ENCODE measurements at places on chromosomes 3 and 15.

- DNase-seq = no peak
Observed at GRCh38 chr15:70789213-70789612, 25.9 kb upstream of the UACA start.

- DNase-seq = no peak
Observed at GRCh38 chr3:191531434-191531972, 70.5 kb downstream of the PYDC2 start.

- DNase-seq = no peak
Observed at GRCh38 chr3:144112437-144112836, 140.8 kb downstream of the DIPK2A start.

GRCh38 chr15:29398907-29399306 is 129.3 kb upstream of the NSMCE3 start:
- no peak for DNase-seq

GRCh38 chr15:48645558-48646330 is at the start of gene FBN1:
Gene FBN1, minus strand, starts transcription at chr15:48645709. Its CDS starts 940 bp downstream, at chr15:48644769.
- DNase-seq = peak; percentile 62

GRCh38 chr3:139016430-139017048 is 4.2 kb downstream of the PRR23B start:
- no peak for DNase-seq

- no peak for DNase-seq
Observed at GRCh38 chr15:94856267-94856854, 625.0 kb downstream of the MCTP2 start.

GRCh38 chr15:101338502-101339057 is 43.5 kb upstream of the SNRPA1 start:
- no peak for DNase-seq

- no peak for DNase-seq
Observed at GRCh38 chr3:76352511-76353284, 567.3 kb upstream of the ZNF717 start.

DNA sequence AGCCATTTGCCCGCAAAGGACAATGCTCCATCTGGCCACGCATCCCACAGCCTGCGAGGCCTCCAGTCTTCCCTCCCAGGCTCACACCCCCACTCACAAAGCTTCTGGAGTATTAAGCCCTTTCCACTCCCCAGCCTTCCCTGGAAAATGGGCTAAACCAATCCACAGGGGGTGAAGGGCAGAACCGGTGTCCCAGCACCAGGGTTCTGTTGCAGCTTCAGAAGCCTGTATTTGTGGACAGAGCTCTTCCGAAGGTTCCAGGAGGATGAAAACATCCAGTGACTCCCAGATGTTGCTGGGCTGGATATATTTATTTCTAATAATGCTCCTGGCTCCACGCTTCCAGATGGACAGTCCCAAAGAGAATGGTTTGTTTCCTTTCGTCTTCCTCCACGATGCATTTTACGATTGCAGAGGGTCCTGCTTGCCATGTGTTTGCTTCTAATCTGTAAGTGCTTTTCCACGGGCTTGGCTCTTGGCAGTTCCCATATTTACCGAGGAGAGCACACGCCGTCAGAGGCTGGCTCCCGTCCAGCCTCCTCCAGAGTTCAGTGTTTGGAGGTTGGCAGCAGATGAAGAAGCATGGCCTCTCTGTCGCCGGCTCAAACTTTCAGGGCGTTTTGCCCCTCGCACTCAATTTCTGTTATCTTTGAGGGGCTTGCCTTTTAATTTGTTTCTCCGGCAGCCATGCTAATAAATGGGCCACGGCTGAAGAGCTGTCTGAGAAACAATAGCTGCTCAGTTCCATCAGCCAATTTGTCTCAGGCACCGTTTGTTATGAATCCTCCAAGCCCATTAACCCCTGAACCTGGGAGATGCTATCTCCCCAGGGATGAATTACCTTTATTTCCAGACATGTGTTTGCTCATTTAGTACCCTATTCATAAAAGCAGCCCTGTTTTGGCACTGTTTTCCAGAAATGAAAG is 367.9 kb upstream of the PROK2 start:
- no peak for DNase-seq

- no peak for DNase-seq
Observed at GRCh38 chr15:51856714-51857380, 27.4 kb downstream of the TMOD3 start.

- no peak for DNase-seq
Observed at GRCh38 chr3:197956626-197956988, 3.4 kb upstream of the LMLN start.

- no peak for DNase-seq
Observed at GRCh38 chr3:101996832-101997231, 147.5 kb downstream of the NFKBIZ start.

GRCh38 chr3:139642996-139643395 is 34.8 kb downstream of the NMNAT3 start:
- no peak for DNase-seq

DNA sequence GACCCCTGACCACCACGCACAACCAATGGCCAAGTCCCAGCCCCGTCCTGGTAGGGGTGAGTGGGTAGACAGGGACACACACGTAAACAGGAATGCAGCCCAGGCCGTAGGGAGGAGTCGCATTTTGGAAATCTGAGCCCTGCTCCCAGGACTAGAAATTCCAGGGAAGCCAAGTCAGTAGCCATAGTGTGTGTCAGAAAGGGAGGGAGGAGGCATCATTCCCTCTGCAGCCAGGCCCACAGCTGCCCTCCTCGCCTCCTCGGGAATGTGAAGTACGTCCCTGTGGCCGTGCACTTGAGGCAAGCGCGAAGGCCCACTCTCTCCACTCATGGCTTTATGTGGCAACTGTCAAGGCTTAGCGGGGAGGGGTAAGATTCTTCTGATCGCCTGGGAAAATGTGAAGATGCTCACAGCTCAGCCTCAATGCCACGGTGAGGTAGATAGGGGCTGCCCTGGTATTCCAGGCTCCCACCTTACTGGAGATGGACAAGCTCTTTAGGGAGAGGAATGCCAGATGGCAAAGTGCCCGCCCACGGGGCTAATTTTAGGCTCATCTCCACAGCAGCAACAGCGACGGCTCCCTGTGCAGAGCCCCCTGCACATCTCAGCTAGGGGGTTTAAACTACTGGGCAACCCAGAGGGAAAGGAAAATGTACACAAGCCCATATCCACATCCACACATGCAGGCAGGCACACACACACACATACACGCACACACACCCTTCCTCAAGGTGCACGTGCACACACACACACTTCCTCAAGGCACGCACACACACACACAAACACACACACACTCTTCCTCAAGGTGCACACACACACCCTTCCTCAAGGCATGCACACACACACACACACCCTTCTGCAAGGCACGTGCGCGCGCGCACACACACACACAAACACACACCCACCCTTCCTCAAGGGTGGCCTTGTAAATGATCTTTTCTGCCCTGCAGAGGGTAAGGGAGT is 65.5 kb downstream of the ADCY5 start:
- DNase-seq = no peak

DNA sequence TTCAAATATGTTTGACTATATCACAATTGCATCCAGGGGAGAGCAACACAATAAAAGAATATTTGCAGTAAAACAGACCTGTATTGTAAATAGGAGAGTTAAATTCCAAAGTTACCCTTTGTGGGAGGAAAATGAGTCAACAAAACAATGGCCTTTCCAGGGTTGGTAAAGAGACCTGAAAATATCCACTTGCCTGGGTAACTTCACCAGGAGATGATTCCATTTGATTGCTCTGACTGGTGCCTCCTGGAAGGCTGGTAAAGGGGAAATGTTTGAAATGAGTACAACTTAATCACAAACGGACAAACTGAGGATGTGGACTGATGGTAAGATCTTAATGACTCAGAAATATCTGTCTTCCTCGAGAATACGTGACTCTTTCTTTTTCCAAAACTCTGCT is 43.6 kb upstream of the SRGAP3 start:
- DNase-seq = no peak

DNA sequence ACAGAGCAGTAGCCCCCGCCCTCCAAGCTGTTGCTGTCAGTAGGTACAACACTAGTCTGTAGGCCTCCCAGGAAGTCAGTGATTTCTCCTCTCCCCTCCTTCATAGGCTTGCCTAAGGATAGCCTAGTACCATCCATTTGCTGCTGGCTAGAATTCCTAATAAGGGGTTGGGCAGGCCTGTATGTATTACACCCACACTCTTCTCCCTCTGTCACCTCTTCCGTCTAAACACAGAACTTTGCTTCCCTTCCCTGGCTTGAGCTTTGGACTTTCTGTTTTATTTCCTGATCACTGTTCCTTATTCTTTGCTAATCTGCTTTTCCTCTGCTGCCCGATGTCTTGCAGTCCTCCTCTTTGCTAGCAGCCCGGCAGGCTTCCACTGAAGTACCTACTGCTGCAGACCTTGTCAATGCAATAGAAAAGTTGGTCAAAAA is 93.4 kb upstream of the UMPS start:
- DNase-seq = no peak

DNA sequence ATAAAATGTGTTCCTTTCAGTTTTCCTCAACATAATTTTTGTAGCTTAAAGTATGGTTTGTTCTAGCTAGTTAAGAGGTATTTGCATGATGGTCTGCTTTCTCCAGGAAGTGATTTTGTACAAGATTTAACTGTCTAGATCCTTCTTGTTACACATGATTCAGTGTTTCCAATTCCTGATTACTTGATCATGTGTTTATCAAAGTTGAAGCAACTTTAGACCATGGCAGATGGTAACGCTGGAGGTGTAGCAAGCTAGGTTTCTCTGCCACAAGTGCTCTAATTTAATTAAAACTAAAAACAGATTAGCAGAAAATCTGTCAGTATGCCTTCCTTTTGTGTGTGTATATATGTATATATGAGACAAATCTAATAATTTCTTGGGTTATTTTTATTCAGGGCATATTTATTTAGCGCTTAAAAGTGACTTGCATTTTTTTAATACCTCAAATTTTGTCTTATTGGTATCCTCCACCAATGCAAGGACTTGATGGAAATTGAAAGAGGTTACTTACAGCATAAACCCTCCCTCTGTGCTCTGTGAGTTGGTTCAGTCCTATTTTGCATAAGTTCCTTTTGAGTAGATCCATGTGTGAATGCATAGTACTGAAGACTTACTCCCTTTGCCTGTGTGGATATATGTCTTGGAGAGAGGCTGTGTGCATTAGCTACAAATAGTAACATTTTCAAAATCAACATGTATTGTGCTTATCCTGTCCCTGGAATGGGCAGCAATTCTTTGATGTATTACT is 157.3 kb upstream of the CGNL1 start:
- DNase-seq = no peak

DNA sequence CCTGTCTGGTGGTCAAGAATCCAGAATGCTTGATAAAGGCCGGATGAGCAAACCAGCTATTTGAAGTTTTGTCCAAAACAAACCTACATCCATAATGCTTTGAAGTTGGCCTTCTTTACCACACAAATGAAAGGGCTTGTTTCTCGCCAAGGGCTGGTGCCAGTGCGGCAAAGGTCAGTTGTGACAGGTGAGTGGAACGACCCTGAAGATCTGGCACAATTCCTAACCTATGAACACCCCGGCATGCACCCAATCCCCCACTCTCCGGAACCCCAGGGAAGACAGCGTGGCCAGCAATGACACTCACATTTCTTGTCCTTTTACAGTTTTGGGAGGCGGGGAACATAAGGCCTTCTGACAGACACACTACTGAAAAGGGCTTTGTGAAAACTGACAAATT is 90.6 kb downstream of the ATP10A start:
- DNase-seq = no peak

GRCh38 chr3:62329971-62330370 is 43.4 kb downstream of the FEZF2 start:
- DNase-seq = no peak

- no peak for DNase-seq
Observed at GRCh38 chr3:117622171-117622841, 912.7 kb downstream of the TUSC7 start.

GRCh38 chr3:195003893-195004289 is 267.1 kb downstream of the XXYLT1 start:
- no peak for DNase-seq

DNA sequence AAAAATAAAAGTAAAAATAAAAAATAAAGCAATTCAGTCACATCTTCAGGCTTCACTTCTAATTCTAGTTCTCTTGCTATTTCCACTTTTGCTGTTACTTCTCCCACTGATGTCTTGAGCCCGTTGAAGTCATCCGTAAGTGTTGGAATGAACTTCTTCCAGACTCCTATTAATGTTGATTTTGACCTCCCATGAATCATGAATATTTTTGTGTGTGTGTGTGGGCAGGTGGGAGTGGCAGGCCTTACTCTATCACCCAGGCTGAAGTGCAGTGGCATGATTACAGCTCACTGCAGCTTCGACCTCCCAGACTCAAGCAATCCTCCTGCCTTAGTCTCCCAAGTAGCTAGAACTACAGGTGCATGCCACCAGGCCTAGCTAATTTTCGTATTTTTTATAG is 10.7 kb downstream of the USP4 start:
- no peak for DNase-seq

GRCh38 chr15:52464040-52464439 is 64.6 kb downstream of the MYO5A start:
- DNase-seq = no peak

DNA sequence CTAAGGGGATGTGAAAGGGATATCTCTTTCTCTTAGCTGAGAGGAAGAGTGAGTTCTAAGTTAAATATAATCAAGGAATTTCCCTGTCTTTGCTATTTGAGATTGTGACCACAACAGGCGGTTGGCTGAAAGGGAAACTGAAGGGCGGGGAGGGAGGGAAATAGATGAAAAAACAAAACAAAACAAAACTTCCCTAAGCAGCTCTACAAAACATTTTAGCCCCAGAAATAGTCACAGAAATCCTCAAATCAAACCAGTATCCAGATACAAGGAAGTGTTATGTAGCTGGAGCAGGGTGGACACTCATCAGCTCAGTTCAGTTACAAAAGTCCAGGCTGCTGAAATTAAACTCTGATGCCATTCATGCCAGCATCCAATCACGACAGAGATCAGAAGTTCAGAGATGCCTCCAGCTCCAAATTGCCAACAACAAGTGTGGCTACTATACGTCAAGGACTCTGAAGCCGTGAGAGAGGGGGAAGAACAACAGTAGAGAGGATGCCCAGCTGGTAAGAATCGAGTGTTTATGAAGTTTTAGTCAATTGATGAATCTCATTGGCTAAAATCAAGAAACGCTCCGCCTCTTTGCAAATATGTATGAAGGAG is 319 bp upstream of the TP63 start:
- DNase-seq = no peak

DNA sequence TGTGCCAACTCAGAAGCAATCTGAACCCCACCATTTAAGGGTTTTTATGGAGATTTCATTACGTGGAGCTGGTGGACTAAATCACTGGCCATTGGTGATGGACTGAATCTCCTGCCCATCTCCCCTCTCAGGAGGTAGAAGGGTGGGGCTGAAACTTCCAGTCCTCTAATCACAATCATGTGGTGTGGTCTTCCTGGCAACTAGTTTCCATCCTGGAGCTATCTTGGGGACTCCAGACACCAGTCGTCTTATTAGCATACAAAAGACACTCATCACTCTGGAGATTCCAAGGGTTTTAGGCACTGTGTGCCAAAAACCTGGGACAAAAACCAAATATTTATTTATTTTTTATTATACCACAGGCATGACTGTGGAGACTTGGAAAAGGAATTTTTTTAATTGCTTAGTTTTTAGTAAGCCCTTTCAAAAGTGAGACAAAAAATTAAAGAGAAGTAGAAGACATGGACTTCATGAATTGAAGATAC is 203.6 kb downstream of the WNT5A start:
- DNase-seq = no peak

GRCh38 chr3:168239287-168239686 is 143.6 kb upstream of the GOLIM4 start:
- no peak for DNase-seq
